ENCODE measurements at places on chromosomes 3 and 15.

DNA sequence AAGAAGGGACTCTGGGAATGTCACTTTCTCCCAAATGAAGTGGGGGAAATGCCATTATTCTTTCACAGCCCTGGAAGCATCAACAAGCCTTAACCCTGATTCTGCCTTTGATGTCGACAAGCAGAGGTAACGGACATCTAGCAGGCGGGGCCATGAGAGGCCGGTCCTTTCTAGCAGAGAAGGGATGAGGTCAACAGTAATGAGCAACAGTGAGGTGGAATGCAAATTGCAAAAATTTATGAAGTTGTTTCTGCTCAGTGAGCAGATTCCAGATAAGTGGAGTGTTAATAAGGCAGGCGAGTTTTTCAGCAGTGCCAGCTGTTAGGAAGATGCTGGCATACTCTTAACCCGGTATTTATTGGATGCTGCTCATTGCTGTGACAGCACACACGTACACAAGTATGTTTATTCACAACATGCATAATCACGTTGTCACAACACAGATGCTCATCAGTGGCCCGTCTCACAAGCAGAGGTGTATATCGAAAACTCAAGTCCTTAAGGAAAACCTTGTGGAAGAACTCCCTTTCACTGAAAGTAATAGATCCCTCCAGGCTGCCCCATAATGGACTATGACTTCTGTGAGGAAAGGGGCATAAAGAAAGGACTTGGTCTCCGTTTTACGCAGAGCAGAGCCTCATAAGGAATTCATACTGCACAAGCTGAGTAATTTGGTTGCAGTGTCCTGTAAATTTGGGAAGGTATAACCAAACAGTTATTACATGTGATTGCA, 329.0 kb downstream of the IGSF11 start:
- DNase-seq: no peak

DNA sequence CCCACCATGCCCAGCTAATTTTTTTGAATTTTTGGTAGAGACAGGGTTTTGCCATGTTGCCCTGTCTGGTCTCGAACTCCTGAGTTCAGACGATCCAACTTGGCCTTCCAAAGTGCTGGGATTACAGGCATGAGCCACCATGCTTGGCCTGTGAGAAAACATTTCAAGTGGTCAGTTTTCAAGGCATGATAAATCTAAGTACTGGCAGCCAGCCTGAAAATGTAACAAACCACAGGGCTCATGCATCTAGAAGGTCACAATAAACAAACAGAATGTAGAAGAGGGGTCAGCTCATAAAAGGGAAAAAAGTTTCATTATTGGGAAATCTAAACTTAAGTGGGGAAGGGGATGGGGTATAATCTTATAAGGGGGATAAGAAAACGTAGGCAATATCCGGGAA, 39.9 kb downstream of the PPCDC start:
- DNase-seq: no peak

DNA sequence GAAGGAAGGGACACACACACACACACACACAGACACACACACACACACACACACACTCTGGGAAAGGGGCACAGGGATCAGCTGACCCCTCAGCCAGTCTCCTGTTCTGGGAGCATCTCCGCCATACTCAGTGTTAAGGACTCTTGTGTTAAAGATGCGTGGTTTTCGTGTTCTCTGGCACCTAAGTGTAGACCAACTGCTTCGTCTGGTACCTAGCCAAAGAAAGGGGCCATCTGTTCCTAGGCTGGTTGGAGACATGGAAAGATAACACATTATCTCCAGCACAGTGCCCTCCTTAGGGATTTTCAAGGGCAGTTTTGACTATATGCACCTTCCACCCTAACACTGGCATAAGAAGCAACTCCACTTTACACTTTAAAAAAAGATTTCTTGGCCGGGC, 65.1 kb downstream of the EPHB1 start:
- DNase-seq: no peak

DNA sequence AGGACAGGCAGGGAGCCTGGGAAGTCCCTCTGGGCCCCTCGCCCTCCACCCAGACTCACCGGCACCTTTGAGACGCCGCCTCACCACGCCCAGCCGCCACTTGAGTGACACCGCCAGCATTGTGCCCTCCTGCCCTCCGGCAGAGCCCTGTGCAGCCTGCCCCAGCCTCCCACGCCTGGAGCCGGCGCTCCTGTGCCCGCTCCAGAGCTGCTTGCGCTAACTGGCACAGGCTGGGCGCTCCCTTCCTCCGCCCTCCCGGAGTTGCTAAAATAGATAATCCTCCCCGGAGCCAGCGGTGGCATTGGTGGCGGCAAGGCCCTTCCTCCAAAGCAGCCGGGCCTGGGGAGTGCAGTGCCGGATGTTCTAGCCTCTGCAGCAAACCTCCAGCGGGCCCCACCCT, 15.7 kb upstream of the GRIP2 start:
- DNase-seq: no peak

GRCh38 chr3:116265320-116265695, 180.0 kb downstream of the LSAMP start:
- no peak for DNase-seq

- no peak for DNase-seq
Observed at GRCh38 chr15:88833731-88834100, 30.5 kb downstream of the ACAN start.

DNA sequence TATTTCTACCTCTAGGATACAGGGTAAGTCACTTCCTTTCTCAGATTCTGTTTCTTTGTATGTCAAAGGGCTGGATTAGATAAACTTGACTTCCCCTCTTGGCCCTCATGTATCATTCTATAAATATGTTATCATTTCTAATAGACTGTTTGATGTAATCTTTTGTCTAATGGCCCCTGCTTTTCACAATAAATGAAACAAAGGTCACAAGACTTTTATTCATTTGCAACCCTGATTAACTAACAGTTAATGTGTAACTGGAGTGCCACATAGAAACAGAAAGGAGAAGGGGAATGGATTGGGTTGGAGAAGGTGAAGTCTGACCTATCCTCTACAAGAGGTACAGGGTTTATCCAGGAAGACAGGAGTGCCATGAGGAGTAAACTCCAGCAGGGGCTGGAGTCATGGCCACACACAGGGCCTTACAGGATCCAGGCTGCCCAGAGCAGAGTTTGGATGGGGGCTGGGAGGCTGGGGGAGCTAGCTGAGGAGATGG, 8.0 kb upstream of the B3GNT5 start:
- no peak for DNase-seq

- no peak for DNase-seq
Observed at GRCh38 chr3:162970292-162970691, 1473.7 kb downstream of the OTOL1 start.

- DNase-seq: no peak
Observed at GRCh38 chr3:34947834-34948233, 691.5 kb upstream of the ARPP21 start.

DNA sequence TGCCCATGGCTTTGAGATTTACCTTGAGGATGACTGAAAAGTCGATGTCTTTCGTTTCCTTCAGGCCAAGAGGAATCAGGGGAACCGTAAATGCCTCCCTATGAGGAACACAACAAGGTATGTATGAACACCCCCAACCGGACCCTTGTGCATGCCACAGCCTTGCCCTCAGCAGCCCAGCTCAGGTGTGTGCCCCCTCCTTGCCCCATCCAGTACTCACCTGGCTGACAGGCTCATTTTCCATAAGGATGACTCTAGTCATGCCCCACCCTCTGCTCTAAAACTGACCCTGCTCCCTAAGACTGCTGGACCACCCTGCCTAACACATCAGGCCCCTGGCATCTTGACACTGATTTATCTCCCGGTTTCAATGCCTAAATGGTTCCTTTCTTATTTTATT, 270.0 kb downstream of the GOLGA6L6 start:
- no peak for DNase-seq

All from activated T-cell treated with anti-CD3 and anti-CD28 coated beads, Interleukin-2, amount 50 U/mL, for 1 hour (primary cell).